ENCODE measurements at places on chromosomes 5 and 9.

- peak; percentile 72 for DNase-seq
Observed at GRCh38 chr9:115524453-115525059, 406.6 kb upstream of the TNC start.

DNA sequence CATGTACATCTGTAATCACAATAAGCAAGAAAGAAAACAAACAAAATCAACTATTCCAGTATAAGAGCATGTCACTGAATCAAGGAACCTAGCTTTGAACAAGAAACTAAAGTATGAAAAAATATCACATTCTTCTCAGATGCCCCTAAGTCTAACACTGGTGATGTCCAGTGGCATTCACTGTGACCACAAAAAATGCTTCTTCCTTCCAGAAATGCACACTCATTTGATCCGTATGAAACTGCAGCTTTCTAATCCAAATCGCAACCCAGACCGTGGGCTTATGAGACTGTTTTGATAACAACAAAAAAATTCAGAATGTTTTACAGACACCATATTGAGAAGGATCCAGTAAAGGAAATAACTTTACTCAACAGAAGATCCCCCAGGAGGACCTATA is 320.1 kb upstream of the TARS1 start:
- no peak for DNase-seq

DNA sequence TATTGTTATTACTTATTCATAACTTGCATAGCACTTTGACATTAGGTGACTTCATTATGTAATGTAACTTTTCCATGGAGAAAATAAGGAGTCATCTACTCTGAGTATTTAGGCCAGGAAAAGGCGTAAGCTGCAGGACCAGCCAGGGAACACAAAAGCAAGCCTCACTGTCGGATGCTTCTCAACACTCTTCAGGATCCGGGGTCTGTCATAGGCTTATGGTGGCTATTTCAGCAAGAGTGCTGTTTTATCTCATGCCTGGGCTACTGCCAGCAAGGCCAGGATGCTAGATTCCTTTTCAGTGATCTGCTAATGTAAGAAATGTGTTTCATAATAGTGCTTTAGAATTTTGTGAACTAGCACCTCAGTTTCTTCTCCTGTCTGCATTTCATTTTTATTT is 162.4 kb downstream of the CHSY3 start:
- DNase-seq: no peak

- DNase-seq: no peak
Observed at GRCh38 chr9:95901506-95901905, 26.0 kb downstream of the ERCC6L2 start.

DNA sequence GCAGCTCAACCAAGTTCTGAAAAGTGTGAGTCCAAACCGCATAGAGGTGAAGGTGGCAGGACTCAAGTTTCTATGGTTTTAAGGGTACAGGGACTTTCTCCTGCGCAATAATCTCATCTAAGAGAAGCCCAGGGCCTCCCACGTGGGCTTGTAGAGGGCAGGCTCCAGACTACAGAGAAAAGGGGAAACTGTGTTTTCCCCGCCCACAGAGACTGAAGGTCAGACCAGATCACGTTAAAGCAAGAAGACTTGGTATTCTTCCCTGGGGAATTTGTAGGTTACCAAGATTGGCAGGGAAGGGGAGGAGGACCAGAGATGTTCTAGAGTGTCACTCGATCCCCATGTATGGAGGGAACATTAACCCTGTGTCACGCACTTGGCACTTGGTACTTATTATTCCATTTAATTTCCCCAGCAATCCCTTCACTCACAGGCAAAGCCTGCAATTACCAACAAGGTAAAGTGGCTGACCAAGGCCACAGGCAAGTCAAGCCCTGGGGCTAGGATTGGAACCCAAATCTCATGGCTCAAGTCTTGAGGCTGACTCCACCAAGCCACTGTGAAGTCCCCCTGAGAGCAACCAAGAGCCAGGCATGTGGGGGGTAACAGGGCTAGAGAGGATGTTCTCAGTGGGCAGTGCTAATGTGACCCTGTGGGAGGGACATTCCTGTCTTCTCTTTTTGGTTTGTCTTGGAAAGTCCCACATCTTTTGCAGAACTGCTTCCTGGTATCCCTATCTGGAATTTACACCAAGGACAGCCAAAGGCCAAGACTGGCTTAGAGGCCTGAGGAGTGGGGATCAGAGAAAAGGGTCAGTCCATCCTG is 18.3 kb upstream of the NEK6 start:
- DNase-seq: peak; percentile 50

DNA sequence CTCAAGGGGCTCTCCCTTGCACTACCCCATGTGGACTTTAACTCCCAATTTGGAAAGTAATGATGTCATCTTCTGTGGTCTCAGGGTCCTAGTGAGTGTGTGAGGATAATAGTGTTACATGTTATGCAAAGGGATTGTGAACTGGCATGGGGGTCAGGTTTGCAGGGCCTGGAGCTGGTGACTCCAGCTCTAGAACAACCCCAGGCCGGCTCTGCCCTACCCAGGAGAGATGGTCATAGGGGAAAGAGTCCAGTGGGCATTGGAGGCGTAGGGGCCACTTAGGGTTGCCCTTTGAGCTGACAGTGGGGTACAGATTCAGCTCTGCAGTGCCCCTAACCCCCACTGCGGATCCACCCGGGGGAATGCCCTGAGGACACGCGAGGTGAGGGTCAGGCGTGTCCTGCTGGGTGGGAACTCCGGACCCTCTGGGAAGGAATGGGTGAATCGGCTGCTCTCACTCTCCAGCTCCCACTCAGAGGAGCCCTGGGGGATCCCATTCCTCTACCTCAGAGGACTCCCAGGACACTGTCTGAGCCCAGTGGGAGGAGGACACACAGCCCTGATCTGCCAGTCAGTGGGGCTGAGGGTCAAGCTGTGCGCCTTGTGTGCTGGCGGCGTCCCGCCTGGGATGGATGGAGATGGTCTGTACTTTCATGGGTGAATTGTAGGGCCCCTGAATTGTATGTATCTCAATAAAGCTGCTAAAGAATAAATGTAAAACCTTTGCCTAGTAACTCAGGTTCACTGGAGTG is 2.5 kb upstream of the NKD2 start:
- peak; percentile 39 for DNase-seq

DNA sequence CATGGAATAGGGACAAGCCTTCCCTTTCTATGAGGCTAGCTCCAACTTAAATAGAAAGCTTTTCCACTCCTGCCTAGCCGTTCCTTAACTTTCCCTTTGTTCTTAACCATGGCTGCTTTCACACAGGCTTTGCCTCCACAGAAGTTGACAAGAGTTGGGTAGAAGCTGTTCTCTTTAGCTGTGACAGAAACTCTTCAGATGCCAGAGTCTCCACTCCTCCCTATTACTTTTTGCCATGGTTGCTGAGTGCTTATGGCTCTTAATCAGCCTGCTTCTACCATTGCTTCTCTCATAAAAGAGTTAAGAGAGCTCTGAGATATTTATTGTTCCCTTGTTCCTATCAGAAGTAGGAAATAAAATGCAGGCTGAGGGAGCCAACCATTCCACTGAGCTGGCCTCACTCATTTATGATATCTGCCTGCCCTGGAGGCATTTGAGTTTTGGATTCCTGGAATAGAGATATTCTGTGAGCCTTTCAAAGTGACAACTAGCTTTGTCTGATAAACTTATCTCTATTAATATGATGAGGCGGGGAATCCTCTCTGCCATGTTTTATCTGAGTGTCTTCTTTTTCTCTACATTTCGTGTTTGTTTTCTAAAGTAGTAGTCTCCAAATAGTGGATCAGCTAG is 162.6 kb downstream of the DMAC1 start:
- DNase-seq: no peak

DNA sequence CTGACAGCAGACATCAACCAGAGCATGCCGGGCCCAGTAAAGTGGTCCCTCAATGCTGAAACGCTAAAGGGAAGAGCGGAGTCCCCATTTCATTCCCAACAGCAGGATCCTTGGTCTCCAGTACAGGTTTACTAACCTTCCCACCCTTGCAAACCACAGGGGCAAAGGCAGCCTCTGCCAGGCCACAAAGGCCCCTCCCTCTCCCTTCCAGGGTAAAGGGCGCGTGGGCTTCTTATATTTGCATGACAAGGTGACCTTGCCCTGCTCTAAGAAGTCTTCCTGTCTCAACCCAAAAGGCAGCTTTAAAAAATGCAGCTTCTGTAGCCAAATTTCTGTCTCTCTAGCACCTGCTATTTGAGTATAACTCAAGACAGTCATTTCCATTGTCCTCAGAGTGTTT is 131.5 kb upstream of the PTCH1 start:
- peak; percentile 47 for DNase-seq

DNA sequence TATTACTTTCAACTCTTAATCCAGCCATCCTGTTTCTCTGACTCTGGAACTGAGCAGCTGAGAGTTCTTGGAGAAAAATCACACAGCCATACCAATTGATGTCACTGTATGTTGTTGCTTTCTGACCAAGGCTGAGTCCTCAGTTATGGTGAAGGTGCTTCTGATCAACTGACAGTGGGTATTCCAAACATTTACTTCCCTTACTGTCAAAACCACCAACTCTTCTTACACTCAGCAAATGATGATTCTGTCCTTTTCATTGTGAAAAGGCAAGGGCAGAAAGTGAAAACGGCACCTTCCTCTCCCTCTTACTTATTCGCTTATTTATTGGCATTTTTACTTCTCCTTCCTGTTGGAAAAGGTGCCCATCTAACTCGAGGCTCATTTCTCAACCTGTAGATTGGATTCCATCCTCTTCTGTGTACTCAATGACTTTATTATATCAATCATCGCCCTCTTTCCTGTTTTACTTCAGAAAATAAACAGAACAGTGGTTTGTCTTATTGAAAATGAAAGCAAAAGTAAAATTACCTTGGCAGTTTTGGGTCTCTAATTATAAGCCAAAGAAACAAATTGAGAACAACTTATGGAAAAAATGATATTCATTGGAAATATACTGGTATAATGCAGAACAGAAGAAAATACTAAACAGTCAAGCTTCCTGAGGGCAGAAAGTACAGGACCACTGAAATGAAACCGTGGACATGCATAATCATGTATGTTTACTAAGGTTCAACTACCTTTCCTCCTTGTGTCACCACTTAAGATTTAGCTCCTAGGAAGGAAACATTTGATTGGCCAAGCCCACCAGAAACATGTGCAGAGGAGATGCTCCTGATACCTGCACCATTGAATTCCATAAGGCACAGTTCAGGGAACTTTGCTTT is 104.5 kb upstream of the CHD1 start:
- no peak for DNase-seq

GRCh38 chr5:28077291-28078240 is 1039.2 kb upstream of the CDH9 start:
- no peak for DNase-seq

DNA sequence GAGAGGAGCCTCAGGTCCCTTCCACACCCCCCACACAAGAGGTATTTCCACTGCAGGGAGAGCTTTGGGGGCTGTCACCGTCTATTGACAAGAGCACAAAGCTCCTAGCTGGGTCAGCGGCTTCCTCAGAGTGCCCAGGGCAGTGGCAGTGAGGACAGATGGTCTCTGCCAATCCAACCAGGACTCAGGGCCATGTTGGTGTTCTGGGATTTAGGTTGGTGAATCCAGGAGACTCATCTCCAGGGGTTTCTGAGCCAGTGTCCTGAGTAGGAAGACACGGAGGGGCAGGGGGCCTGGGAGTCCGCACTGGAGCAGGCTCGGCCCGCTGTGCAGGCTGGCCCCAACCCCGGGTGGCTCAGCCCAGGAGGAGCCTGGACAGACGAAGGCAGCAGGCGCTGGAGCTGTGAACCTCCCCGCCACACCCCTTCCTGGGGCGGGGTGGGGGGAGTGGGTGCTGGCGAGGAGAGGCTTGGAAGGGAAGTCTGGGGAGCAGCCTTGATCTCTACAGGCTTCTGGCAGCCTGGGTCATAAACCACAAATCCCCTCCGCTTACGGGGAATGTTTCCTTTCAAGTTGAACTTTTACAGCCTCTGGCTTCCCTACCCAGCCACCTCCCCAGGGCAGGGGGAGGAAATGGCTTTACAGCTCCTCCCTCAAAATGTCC is 19.6 kb downstream of the CRB2 start:
- no peak for DNase-seq

DNA sequence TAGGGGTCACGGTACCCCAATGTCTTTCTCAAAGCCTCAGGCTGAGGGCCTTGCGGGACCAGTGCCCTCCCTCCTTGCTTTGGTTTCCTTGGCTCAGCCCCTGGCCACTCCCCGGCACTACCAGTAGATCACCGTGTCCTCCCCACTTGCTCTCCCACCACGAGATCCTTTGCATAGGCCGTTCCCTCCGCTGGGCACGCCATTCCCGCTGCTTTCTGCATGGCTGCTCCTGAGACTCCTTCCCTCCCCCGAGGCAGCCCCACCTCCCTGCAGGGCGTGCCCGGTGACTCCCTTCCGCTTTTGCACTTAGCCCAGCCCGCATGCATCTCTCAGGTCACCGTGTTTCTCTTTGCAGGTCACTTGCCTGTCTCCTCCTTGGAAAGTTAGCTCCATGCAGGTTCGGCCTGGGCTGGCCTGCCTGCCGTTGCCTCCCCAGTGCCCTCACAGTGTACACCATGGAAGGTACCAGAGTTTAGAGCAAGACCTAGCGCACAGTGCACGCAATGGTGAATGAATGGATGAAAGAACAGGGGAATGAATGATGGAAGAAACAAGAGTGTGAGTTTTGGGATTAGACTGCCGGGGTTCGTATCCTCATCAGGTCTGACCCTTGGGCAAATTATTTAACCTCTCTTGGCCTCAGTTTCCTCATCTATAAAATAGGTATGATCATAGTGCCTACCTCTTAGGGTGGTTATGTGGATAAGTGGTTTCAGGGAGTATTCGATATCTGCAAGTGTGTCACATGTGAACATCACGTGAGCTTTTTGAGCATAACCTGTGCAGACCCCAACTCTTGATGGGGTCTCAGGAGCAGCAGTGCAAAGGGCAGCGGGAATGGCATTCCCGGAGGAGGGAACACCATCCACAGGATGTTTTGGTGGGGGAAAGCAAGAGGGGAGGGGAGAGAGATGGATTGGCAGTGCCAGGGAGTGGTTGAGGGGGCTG is 214.3 kb downstream of the C9orf50 start:
- DNase-seq: no peak

DNA sequence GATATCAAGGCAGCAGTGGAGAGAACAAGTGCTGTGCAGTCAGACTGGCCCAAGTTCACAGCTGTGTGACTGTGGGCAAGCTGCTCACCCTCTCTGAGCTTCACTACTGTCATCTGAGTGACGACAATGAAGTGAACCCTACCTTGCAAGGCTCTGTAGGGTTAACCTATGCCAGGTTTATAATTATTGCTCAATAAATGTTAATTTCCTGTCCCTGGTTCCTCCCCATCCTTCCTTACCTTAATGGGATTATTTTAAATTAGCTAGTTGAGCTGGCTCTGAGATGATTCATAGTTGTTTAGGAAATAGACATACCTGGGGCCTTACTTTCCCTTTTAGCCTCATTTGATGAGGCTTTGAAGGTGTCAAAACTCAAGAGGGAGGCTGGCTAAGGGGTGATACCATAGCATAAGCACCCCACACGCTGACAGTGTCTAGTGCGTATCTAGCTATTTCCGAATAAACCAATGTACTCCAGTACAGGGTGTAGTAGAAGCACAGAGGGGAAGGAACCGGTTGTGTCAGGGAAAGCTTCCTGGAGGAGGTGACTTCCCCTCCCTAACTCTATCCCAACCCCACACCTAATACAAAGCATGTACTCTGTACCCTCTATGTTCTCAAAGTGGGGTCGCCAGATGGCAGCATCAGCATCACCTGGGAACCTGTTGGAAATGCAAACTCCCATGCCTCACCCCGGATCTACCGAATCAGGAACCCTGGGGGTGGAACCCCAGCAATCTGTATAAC is 63.3 kb upstream of the SLC25A51 start:
- DNase-seq: no peak

All from endodermal cell (in vitro differentiated cells).